Psoas muscle (tissue), 8 donors: ENCODE measurements at places on chromosomes 6 and 20. TPM values are rescaled to one million over a fixed set of nuclear protein-coding genes. Genes with fewer than 3 reads are reported as not detected.

DNA sequence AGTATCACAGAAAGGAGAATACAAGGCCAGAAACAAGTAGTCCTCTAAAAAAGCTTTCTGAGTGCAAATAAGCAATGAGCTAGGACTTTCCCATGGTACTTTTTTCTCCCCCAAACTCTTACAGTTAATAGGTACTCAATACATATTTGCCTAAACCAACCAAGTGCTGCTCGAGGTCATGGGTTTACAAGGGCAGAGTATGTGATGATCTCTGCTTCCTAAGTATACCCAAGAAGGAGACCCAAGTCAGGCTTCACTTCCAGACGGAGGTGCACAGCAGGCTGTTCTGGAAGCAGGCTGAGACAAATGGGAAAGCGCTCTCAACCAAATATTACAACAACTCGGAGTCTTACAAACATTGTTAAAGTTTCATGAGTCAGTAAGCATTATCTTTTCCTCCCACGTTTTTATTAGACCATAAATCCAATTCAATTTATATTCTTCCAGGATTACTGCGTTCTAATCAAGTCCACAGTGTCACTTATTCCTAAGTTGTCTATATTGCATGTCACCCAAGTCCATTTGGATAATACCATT is 8.1 kb downstream of the FYN start:
- DNase-seq = no peak

DNA sequence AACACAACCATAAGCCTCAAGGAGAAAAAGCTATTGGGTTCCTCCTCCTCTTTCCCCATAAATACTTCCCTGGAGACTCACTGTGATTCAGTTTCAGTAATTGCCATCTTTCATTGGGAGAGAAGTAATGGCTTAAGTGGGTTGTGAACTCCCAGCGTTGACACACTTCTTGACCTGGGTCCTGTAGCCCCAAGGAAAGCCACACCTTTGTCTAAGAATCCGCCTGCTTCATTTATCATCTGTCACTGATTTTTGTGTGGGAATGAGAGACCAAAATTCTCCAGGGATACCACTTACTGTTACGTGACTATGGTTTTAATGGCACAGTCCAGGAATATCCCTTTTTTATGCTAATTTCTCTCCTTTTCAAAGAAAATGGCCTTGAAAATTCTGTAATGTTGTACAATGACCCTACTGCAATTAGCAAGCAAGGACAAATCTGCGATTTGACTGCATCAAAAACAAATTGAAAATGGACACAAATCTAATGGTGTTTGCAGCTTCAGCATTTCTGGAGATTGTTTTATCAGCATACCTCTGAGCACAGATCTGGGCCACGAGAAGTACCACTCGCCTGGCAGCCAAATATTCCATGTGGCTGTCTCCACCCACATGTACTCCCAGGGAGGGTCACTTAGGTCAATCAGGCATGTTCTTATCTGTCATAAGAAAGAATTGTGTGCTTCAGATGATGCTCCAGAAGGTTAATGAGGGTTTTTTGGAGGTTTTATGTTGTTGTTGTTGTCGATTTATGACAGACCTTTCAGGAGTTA is 29.8 kb downstream of the DCBLD1 start:
- no peak for DNase-seq

DNA sequence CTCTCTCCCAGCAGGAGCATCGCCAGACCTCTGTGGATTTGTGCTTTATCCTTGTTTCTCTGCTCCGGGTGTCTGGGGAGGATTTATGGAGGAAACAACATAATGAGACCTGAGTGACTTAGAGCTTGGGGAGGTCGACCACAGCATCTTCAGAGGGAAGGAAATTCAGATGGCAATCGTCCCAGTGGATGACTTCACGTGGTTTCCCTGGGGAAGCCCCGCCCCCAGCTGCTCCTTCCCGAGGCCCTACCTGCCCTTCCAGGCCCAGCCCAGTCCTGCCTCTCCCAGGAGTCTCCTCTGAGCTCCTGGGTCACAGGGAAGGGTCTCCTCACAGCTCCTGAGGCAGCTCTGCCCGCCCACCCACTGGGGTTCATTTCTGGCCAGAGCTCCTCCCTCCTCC is 430.3 kb upstream of the SULF2 start:
- DNase-seq = no peak

DNA sequence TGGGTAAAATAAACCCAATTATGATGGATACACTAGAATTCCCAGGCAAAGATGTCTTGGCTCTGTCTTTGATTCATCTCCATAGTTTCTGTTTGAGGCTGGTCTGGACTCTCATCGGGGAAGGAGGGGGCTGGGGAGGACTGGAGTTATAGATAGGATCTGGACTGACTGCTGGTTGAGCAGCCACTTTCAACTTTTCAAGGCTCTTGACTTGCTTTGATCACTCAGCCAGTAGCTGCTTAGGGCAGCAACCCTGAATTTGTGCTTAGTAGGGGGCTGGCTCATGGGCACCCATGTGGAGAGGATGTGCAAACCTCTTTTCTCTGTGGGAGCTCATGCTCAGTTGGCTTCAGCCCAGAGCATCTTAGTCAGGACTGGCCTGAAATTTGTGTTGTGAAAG is 114.0 kb upstream of the NEDD9 start:
- DNase-seq = no peak

DNA sequence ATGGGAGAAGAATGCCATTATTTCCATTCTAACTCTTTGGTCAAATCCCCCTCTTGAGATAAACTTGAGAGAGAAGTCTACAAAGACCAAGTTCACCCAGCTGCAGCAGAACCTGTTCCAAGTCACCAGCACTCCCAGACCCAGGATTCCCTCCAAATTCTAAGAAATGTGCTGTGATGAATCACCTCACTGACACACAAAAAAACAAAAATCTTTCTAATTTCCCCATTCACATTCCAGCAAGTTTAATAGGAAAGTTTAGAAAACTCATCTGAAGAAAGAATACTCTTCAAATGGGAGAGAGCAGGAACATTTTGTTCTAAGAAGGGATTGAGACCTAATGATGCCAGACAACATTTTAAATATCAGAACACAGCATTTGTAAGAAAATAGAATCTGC is 213.6 kb upstream of the PLCB4 start:
- no peak for DNase-seq

- no peak for DNase-seq
Observed at GRCh38 chr6:19137505-19137904, 699.7 kb upstream of the ID4 start.

DNA sequence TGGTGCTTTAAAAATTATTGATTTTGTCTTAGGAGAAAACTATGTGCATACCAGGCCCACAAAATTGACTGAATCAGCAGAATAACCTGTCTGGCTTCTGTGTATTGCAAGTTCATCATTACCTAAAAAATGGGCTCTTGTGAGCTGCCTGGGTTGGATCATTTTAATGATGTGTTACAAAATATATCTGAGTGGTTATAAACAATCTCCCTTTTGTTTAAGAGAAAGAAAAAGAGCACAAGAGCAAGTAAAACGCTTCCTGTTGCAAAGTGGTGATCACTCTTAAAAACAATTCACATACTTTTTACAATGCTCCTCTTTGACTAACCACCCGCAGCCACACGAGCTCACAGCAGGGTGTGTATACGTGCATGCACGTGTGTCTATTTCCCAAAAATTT is 335.1 kb downstream of the HDGFL1 start:
- no peak for DNase-seq

GRCh38 chr20:7980332-7981046 is 39.1 kb downstream of the TMX4 start:
- DNase-seq = no peak

DNA sequence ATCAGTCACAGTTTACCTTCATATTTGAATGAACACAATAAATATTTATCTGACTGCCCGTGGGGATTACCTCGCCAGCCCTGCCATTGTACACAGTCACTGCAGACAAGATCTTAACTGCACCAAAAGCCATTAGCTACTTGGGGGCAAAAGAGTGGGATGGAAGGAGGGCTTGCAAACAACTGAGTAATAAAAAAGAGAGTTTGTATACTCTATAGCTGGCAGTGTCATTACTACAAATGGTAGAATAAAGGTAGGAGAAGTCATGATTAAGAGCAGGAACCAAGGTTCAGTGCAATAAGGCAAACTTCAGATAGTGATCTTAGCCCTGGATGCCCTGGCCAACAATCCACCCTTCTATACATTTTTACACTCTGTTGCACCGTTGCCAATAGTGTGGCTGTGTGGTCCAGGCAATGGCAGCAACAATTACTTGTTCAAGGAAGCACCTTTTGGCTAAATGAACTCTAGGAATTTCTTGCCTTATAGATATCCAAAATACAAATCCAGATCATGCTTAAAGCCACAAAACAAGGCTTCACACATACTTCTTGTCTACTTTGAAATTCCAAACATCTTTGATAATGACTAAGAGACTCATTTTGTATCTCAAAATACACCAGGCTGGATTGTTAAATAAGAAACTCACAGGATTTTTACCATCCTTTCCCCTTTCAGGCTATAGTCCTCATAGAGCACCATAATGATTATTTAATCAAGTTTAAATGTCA is 955.4 kb upstream of the ADGRB3 start:
- no peak for DNase-seq

DNA sequence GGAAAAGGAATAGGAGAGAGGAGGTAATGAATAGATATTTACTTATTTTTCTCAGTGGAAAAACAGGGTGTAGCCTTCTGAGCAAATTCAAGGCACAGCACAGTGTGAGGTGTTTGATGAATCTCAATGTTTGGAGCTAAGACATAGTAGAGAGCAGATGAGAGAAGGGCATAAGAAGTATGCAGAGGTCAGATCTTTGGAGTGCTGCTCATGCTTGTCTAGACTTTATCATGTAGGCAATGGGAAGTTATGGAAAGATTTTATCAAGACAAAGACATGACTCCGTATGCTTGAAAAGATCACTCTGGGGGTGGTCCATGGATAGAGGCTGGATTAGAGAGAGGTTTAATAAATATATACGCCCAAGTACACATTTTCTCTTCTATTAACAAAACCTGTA is 217.0 kb upstream of the CNR1 start:
- DNase-seq = no peak

GRCh38 chr20:39081255-39081654 is 119.1 kb downstream of the DHX35 start:
- DNase-seq = peak; percentile 80

DNA sequence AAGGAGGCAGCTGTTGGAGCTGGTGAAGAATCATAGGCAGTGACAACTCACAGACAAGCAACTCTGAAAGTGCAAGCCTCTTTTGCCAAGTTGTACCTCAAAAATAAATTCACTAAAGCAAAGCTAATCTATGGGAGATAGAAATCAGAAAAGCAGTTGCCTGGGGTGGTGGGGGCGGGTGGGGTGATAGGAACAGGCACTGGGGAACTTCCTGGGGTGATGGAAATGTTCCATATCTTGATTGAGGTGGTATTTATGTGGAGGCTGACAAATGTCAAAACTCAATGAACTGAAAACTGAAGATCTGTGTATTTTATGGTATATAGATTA is 52.4 kb downstream of the ATP9A start:
- no peak for DNase-seq

- DNase-seq = no peak
Observed at GRCh38 chr6:20292905-20293304, 80.6 kb upstream of the MBOAT1 start.

DNA sequence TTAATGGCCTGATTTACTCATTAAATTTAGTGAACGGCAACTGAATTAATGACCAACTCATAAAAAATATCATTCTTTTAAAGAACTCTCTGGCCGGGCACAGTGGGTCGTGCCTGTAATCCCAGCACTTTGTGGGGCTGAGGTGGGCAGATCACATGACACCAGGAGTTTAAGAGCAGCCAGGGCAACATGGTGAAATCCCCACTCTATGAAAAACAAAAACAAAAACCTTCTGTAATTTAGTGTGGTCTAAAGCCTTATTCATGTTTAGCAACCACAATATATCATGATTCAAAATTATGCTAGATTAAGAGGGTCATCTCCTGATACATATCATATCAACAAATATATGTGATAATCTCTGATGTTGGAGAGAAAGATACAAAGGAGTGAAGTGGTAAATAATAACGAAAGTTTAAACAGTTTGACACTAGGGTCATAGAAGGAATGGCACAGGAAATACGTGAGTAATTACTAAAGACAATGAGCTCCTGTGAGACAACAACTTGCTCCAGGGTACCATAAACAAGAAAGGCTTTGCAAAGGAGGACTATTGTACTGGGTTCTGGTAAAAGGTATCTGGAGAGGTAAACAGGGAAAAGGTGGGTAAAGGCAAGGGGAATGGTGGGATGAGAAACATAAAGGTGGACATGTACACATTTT is 5.7 kb downstream of the ELOVL4 start:
- DNase-seq = no peak

RAB44 gene
- not detected for total RNA-seq

C20orf141 gene
- not detected for total RNA-seq

RAD21L1 gene
- not detected for total RNA-seq

USP49 gene
- 1.3 TPM for total RNA-seq

RIPPLY2 gene
- total RNA-seq = not detected

MSH5 gene
- total RNA-seq = 3.0 TPM

BPIFB1 gene
- not detected for total RNA-seq
